ENCODE measurements at places on chromosomes 6 and 20. TPM values are rescaled to one million over a fixed set of nuclear protein-coding genes. Genes with fewer than 3 reads are reported as not detected.

The PSORS1C1 gene
- total RNA-seq = 2.8 TPM

The OLIG3 gene
- total RNA-seq = not detected

The RSPH9 gene
- 0.95 TPM for total RNA-seq

The KIF25 gene
- not detected for total RNA-seq

The NR2E1 gene
- not detected for total RNA-seq
